IPS DF 19.7 (cell line): ENCODE measurements at places on chromosomes 4 and X.

DNA sequence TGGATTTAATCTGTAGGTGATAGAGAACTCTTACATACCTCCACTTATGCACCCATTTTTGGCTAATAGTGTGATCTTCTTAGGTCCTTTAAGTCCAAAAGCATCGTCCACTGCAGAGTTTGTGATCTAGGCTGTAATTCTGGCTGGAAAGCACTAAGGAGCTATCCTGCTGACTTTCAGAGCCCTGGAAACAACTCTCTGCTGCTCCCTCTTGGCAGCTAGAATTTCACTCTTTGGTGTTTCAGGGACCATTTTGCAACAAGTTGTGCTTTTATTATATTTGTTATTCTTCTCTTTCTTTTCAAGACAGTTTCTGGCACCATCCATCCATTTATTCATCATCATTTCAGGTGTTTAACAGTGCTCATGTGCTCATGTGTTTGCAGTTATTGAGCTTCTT lies 130.0 kb downstream of the RBM46 start:
- no peak for DNase-seq

GRCh38 chr4:14856062-14856933 lies 146.0 kb upstream of the CPEB2 start:
- no peak for DNase-seq

DNA sequence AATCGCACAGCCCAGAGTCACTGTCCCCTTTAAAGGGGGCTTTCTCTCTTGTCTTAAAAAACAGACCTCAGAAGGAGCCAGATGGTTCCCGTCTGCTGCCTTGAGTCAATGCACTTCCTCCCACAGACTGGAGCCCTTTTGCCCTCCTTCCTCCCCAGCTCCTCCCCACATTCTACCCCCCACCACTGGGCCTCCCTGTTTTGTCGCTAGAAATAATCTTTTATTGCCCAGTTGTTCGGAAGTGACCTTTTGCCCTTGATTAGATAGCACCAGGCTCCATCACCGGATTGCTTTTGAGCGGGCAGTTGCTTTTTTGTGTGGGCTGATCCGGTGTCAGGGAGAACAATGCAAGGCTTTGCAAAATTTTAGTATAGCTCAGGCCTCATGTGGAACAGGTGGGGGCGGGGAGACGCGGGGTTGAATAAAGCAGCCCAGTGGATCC lies 47.7 kb downstream of the SPRY1 start:
- DNase-seq = peak; percentile 77

GRCh38 chr4:52014903-52015302 lies 5.3 kb downstream of the LRRC66 start:
- DNase-seq = no peak

- DNase-seq = no peak
Observed at GRCh38 chr4:1614049-1614448, 70.1 kb downstream of the FAM53A start.

DNA sequence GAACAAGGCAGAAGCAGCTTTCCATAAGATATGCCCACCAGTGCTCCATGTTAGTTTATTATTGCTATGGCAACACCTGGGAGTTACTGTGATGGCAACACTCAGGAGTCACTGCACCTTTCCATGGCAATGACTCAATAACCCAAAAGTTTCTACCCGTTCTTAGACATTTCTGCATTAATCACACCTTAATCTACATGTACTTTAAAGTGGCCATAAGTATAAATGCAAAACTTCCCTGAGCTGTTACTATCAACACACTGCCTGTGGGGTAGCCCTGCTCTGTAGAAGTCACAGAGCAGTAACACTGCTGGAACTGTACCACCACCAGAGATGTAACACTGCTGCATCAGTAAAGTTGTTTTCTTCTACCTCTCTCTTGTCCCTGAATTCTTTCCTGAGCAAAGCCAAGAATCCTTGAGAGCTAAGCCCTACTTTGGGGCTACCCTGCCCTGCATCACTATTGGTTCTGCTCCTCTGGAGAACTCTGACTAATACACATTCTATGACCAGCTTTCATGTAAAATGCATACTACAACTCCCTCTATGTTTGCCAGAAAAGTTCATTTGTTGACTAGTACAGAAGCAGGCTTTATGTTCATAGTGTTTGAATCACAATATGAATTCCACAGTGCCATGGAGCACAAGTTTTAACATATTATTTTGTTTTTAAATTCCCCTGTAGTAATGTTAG lies 43.5 kb upstream of the GPR174 start:
- DNase-seq = no peak

- DNase-seq = no peak
Observed at GRCh38 chrX:9351126-9351525, 113.7 kb upstream of the TBL1X start.

GRCh38 chr4:144710526-144710912 lies 64.6 kb downstream of the HHIP start:
- DNase-seq = no peak

DNA sequence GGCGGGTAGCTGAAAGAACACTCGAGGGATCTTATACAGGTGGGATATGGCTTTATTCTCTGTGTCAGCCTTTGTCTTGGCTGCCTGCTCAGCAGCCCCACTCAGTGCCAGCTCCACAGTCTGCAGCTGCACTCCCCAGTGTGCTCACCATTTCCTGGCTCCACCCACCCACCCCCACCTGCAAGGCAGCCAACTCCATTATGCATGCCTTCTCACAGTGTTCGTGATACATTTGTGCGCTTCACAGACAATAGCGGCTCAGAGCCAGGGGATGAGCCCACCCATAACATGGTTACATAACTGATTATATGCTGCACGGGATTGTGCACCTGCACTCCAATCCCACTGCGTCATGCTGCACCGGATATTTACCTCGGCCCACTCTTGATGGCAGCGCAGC lies 8.8 kb upstream of the TMEM128 start:
- no peak for DNase-seq

- no peak for DNase-seq
Observed at GRCh38 chr4:81625422-81626417, 154.0 kb upstream of the RASGEF1B start.

DNA sequence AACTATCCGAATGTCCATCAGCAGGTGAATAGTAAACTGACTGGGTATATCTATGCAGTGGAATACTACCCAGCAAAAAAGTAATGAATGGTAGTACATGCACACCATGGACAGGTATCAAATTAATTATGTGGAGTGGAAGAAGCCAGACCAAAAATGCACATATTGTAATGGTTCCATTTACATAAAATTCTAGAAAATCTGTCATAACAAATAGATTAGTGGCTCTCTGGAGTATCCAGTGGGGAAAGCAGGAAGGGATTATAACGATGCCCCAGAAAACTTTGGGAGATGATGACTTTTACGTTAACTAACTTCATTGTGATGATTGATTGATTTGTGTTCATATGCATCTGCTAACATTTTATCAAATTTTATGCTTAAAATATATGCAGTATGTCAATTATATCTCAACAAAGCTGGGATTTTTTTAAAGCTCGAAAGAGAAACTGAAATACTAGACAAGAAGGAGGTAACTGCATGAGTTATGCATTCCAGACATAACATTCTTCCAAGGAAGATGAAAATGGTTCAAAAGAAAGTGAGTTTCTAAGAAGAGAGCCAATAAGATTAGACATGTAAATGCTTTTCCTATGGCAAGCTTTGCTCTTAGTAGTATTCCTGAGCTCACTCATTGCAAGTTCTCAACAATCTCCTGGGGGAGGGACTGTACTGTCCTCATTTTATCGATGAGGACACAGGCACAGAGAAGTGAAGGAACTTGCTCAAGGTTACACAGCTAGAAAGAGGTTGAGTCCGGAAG lies 58.6 kb upstream of the MSX1 start:
- no peak for DNase-seq

DNA sequence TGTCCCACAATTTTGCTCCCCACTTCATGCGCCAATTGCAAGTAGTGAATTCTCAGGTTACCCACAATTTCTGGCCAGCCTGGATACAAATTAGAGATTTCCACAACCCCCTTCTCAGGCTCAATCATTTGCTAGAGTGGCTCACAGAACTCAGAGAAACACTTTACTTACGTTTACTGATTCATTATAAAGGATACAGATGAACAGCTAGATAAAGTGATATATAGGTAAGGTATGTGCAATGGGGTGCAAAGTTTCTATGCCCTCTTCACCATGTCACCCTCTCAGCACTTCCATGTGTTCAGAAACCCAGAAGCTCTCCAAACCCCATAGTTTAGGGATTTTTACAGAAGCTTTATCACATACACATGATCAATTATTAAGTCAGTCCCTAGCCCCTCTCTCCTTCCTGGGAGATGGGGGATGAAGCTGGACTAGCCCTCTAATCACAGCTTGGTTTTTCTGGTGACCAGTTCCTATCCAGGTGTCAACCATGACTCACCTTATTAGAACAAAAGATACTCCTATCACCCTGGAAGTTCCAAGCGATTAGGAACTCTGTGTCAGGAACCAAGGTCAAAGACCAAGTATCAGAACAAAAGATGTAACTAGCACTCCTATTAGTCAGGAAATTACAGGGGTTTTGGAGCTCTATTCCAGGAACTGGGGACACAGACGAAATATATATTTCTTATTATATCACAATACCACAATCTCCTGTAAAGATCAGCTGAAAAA lies 33.5 kb upstream of the PRRG1 start:
- DNase-seq = no peak

GRCh38 chr4:10622728-10623127 lies 61.8 kb downstream of the CLNK start:
- DNase-seq = no peak

- DNase-seq = no peak
Observed at GRCh38 chr4:189597341-189597740, 343.3 kb upstream of the FRG1 start.

DNA sequence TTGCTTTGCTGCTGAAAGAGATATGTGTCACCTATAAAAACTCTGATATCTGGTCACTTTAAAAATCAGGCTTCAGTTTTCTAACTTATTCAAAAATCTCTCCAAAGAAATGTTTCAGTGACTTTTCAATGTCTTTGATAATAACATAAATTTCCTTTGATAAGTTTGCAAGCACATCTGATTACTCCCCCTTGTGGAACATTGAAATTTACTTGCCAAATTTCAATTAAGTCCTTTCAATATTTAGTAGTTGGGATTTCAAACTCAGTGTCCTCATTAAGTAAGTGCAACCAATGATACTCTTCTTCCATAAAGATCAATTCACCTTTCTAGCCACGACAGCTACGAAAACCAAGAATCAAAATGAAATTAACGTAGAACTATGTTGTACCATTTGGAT lies 151.3 kb upstream of the FAM47C start:
- no peak for DNase-seq

GRCh38 chr4:26238426-26238777 lies 82.4 kb upstream of the RBPJ start:
- no peak for DNase-seq

GRCh38 chrX:40433160-40433559 lies 147.6 kb upstream of the ATP6AP2 start:
- DNase-seq = no peak

DNA sequence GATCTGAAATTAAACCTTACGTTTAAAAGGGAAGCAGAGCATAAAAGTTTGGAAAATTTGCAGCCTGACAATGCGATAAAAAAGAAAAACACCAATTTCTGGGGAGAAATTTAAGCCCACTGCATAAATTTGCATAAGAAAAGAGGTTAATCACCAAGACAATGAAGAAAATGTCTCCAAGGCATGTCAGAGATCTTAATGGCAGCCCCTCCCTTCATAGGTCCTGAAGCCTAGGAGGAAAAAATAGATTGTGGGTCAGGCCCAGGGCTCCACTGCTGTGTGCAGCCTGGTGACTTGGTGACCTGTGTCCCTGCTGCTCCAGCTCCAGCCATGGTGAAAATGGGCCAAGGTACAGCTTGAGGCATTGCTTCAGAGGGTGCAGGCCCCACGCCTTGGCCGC lies 264.0 kb upstream of the CT83 start:
- DNase-seq = peak; percentile 12

DNA sequence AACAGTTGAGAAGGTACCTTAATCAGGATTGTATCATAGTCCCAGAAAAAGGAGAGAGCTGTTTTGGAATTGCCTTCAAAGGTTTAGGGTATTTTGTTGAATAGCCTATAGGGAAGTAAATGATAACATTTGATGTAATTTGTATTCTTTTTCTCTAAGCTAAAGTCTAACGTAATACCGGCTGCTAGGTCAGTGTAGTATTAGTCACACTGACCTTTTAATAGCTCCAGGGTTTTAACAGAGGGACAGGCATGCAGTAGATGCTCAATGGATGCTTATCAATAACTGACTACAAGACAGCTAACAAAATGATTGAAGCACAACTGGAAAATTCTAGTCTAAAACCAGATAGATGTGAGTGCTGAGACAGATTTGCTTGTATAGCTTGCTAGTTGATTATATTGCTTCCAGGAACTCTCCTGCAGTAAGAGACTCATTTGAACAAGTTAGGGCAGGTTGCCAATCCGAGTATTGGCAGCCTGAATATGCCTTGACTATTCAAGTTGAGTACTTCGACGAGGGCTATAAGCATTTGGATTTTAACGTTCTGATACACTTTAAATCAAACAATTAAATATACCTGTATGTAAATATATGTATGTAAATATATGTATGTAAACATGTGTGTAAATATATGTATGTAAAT lies 16.5 kb upstream of the PNPLA4 start:
- DNase-seq = no peak

GRCh38 chr4:3285558-3286334 lies 7.1 kb upstream of the RGS12 start:
- DNase-seq = no peak

GRCh38 chr4:153781717-153782416 lies 7.0 kb downstream of the SFRP2 start:
- DNase-seq = no peak

- no peak for DNase-seq
Observed at GRCh38 chr4:38279650-38280322, 319.6 kb downstream of the PTTG2 start.

DNA sequence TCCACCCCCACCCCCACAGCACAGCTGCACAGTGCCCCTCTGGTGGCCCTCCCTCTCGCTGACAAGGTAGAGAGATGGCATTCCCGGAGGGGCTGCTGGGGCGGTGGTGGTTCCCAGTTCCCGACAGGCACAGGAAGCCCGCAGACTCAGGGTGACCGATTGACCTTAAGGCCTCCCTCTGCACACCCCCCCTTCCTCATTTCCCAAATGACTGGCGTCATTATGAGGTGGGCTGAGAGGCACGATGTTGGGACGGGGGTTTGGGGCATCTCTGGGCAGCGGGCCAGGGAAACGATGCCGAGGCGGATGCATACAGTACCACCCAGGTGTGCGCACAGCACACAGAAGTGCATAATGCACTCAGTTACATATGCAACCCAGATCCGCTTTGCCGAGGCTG lies 3.5 kb upstream of the TIMP1 start:
- no peak for DNase-seq

- no peak for DNase-seq
Observed at GRCh38 chrX:9656277-9656676, 109.4 kb downstream of the GPR143 start.

DNA sequence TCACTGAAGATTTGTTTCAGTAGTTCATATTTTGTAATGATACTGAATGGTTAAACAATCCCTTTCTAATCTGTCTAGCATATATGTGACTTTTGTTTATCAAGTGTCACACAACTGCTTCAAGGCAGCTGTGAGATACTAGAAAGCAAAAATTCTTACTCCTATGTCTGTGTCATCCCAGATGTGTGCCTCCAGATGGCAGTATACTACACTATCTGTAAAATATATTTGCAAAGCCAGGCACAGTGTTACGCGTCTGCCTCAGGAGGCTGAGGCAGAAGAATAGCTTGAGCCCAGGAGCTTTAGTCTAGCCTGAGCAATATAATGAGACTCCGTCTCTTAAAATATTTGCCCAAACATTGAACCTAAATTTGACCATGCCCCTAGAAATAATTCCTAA lies 4.0 kb downstream of the NUDT10 start:
- no peak for DNase-seq
